ENCODE measurements at places on chromosomes 2 and 18.

GRCh38 chr2:161423421-161424393, 7.6 kb downstream of the TBR1 start:
- DNase-seq = no peak

- DNase-seq = no peak
Observed at GRCh38 chr2:72008608-72009007, 139.1 kb downstream of the CYP26B1 start.

DNA sequence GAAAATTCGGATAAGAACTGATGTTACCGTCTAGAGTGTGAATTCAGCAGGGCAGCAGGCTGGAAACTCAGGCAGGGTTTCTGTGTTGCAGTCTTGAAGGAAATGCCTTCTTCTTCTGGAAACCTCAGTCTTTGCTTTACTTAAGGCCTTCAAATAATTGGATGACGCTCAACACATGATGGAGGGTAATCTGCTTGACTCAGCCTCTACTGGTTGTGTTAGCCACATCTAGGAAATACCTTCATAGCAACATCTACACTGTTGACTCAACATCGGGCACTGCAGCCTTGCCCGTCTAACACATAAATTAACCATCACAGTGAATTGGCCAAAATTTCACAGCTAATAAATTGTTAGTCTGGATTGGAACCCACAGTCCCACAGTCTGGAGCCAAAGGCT, 37.2 kb downstream of the YPEL5 start:
- no peak for DNase-seq

DNA sequence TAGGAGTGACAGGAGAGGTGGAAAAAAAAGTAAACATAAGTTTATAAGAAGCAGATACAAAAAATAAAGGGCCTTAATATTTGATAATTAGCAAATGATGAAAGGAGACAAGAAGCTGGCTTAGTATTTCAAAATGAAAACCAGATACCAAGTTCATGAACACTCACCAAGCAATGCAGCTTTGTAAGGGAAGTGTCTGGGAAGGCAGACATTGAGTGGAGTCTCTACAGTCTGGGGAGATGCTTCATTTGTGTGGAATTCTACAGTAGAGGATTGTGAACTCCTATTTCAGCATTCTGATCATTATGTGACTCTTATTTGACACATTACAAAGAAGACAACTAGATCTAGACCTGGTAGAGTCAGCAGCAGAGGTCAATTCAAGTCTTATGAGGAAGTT, 1072.7 kb downstream of the DSC3 start:
- DNase-seq = no peak

GRCh38 chr2:101030866-101031554, 28.9 kb downstream of the RPL31 start:
- no peak for DNase-seq

GRCh38 chr18:62621546-62621945, 93.8 kb upstream of the PHLPP1 start:
- no peak for DNase-seq

DNA sequence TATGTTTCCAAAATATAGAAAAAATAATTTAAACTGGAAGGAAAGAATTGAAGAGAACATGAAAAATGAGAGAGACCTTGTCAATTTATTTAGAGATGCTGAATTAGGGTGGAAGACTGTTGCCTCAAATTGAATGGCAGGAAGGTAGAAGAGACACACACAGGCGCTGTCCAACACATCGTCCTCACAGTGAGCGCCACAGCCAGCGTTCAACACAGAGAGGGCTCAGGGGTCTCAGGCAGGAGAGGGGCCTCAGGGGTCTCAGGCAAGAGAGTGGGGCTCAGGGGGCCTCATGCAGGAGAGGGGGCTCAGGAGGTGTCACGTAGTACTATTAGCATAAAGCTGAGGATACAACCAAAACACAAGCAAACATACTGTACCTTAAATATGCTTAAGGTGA, 65.7 kb downstream of the TMEM18 start:
- no peak for DNase-seq

- no peak for DNase-seq
Observed at GRCh38 chr18:53417003-53417402, 807.5 kb downstream of the MBD2 start.

- no peak for DNase-seq
Observed at GRCh38 chr2:86500325-86501083, 59.3 kb downstream of the KDM3A start.

- no peak for DNase-seq
Observed at GRCh38 chr2:189569295-189569910, 11.2 kb downstream of the SLC40A1 start.

- no peak for DNase-seq
Observed at GRCh38 chr2:224570328-224570993, 14.7 kb downstream of the CUL3 start.

GRCh38 chr2:128259585-128259984, 59.1 kb downstream of the HS6ST1 start:
- no peak for DNase-seq

- no peak for DNase-seq
Observed at GRCh38 chr2:119721462-119721861, 38.3 kb upstream of the PTPN4 start.

DNA sequence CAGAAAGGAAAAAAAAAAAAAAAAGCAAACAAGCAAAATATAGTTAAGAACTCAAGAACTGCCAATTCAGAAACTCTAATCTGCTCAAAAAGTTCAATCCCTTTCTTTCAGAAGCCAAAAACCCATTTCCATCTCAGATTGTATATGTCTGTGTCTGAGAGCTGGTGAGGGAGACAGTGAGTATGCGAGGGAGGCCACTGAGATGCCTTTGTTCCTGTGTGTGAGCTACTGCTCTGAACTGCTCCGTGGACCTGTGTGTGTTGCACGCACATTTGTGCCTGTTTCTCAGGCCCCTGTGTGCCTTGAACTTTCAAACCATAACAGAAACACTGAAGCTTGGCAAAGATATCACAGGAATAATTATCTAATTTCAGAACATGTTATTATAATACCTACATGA, 2.5 kb upstream of the PKDCC start:
- DNase-seq = no peak

- no peak for DNase-seq
Observed at GRCh38 chr2:170247333-170247732, 69.4 kb downstream of the MYO3B start.

DNA sequence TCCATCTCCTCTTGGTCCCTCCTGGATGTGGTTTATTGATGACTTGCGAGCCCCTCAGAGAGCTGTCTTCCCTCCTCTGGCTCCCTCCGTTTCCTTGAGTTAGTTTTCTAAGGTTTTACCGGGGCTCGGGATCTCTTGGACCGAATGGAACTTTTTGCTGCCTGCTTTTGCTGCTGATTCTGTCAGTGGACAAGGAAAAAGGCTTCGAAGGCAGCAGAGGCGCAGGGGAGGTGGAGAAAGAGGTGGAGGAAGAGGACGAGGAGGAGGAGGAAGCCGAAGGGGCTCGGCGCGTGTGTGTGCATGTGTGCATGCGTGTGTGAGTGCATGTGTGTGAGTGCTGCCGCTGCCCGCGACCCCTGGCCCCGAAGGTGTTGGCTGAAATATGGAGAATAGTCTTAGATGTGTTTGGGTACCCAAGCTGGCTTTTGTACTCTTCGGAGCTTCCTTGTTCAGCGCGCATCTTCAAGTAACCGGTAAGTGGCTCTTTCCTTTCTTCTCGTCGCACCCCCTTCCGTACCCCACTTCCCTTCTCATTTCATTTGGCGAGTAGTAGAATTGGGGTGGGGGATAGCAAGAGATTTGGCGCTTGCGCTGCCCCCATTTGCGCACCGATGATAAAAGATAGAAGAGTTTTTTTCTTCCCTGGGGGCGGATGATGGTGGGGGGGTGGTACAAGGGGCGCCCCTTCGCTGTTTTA, 557 bp downstream of the DCC start:
- DNase-seq = no peak

GRCh38 chr2:217799563-217800432, 203.0 kb downstream of the TNS1 start:
- DNase-seq = no peak

DNA sequence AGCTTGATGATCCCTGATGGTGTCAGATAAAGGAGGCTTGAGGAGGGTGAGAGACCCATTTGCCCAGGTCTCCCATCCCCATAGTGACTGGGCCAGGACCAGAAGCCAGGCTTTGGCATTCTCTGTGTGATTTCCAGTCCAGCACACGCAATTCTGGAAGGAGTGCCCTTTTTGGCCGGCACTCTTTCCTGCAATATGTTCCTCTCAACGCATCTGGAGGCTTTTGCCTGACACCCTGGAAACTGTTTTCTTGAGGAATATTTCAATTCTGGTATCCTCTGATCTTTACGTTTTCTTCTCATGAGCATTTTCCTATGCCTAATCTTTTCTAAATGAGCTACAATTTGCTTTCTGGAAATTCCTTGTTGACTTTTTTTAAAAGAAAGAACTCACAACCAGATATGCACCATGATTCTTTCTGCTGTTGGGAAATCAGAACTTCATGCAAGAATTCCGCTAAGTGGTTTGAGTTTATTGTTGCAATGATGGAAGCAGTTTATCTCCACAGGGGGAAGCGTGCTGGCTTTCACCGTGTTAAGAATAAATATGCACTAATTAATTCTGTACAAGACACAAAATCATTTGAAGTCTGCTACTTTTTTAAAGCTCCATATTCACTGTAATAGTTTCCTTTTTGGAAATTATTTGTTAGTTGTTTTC, 143.7 kb downstream of the NAPG start:
- no peak for DNase-seq

- DNase-seq = no peak
Observed at GRCh38 chr18:74589021-74589420, 8.6 kb upstream of the ZNF407 start.

DNA sequence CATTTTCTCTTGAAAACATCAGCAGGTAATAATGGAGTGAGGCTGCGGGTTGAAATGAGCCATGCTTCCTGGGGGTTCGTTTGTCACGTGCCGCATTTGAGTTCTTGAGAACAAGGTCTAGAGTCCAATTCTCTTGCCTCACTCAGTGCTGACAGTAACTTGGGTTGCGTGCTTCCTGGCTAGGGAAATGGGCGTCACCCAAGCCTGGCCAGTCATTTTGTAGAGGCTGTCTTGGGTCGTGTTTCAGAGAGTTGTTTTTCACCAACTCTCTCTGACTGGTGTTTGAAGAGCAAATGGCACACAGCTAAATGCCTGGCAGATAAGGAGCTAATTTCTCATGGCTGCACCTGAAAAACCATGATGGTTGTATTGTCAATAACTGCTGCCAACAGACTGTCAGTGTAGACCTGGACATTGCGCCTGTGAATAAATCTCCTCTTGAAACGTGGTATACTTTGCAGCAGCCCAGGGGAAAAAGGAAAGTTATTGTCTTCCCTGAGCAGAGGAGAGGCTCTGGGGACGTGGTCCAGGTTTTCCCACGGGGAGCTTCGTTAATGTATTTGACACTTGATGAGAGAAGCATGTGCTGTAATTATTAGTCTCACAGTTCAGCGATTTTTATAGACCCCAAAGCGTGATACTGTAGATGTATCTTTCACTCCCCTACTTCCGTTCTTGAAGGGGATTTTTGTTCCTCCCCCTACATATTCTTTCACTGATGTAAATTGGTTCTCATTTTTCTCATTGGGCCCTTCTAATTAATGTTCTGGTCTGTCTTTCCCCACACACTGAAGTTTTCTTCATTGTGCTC, 196.0 kb downstream of the FHOD3 start:
- no peak for DNase-seq

DNA sequence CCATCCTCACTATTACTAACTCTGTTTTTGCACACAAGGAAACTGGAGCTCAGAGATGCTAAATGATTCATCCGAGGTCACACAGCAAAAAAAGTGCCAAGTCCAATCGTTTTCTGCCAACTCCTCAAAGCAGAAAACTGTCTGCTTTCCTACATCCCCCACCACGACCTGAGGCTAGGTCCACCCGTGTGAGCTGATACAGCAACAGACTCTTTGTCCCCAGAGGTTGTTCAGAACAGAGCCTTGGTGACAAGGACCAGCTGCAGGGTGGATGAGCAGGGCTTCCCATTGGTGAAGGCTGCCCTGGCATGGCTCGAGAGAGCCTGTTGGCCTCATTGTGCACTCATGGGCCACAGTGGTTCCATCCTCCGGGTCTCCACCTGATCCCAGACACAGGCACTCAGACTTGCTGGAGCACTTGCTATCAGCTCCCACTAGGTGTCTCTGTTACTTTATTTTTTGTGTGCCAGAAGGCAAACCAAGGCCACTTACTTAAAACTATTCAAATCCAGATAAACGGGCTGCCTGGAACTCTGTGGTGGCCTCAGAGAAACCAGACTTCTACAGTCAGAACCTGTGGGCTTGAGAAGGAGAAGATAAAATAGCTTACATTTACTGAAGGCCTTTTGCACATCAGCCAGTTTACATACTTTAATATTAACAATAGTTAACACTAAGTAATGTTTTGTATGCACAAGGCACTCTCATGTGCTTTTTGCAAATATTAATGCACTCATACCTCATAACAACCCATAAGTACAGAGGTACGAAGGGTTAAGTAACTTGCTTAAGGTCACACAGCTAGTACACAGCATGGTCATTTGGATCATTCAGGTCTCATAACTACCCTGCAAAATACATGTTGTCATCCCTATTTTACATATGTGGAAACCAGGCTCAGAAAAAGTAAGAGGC, 62.9 kb upstream of the CTIF start:
- DNase-seq = peak; percentile 61

DNA sequence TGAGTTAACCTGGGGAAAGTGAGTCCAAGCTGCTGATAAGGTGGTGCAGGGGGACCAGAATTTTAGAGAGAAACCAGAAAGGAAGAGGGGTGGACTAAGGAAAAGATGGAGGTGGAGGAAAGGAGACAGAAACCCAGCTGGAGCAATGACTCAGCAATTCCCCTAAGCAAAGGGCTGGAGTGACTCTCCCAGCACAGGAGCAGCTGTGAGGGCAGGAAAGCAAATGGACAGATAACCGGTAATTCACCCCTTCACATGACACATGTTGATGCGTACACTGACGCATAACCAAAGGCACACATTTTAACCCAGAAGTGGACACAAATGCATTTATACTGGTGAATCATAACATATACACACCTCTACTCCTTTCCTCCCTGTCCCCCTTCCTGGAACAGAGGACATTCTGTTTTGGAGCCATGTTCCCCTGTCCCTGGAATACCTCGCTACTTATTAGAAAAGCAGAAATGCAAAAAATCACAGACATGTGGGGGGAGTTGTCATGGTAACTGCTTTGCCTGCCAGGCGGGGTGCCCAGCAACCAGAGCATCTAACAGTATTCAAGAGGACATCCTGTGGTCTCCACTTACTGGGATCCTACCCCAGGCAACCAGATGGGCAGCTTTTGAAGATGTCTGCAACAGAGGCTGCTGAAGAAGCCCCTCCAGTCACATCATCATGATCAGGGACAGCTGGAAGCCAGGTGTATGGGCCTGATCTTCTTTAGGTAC, 4.7 kb downstream of the CDK5R2 start:
- no peak for DNase-seq

- DNase-seq = no peak
Observed at GRCh38 chr18:11826836-11827235, 24.4 kb upstream of the CHMP1B start.

GRCh38 chr2:202717598-202718310, 83.0 kb downstream of the FAM117B start:
- DNase-seq = no peak

DNA sequence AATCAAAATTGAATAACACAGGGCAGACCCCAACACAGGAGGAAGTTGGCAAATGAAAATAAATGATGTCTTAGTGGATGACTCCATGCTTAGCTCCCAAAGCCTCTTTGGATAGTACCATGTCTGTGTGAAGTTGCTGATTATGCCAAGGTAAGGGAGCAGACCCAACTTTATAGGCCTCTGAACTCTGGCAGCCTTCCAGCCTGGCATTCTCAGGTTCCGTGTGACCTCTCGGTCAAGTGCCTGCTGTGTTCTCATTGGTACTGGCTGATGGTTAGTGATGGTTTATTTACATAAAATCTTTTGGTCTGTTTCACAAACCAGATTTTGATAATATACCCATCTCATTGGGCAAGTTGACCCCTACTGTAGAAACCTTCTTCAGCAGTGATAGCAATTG, 112.2 kb upstream of the TTC39C start:
- no peak for DNase-seq

GRCh38 chr18:11785444-11786055, 65.7 kb upstream of the CHMP1B start:
- DNase-seq = no peak

All from D721Med (cell line).